ENCODE measurements at places on chromosomes 3 and 15.
A peak's percentile ranks its signal among the peaks of the same experiment; 100 is the strongest.

DNA sequence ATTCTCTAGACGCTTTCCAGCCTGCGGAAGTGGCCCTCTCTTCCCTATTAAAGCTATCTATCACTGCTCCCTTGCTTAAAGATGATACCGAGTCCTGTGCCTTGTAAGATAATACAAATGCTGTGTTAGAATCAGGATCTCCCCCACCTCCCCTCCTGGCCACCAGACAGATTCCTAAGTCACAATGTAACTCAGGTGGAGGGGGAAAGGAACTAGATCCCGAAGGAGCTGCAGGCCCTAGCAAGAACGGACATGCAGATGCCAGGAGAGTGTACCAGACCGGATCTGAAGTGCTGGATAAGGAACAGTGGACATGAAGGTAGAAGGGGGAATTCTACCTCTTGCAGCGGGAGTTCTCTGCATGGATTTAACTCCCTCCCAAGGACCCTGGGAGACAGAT is 230.7 kb upstream of the LYSMD4 start:
- DNase-seq = no peak

DNA sequence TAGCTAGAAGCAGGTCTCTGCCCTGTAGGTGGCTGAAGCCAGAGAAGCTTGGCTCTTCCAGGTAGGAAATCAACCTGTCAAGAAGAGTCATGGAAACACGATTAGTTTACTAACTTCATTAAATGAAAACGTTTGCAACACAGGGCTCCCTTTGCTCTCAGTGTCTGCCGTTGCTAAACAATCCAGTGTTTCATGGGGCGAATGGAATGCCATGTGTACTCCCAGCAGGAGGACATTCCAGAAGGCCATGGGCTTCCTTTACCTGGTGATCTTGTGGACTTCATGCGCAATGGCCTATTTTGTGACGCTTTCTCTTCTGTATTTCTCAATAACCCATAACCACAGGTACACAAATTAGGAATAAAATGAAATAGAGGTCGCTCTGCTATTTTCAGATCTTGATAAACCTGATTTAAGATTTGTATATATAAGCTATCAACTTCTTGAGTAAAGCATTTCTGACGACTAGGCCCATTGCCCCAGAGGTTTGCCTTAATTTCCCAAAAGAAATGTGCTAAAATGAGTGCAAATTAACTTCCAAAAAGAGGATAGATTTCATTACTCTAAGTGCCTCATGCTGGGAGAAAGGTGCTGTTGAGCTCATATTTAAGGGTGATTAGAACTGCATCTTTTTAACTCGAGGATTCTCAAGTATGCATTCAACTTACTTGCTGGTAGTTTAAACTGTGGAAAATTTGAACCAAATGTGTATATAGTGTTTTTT is 171.0 kb downstream of the EPHA3 start:
- DNase-seq = no peak

GRCh38 chr15:53831907-53832770 is 72.7 kb upstream of the WDR72 start:
- DNase-seq = no peak

- DNase-seq = no peak
Measured at GRCh38 chr3:157445857-157446256, 9.2 kb downstream of the PTX3 start.

DNA sequence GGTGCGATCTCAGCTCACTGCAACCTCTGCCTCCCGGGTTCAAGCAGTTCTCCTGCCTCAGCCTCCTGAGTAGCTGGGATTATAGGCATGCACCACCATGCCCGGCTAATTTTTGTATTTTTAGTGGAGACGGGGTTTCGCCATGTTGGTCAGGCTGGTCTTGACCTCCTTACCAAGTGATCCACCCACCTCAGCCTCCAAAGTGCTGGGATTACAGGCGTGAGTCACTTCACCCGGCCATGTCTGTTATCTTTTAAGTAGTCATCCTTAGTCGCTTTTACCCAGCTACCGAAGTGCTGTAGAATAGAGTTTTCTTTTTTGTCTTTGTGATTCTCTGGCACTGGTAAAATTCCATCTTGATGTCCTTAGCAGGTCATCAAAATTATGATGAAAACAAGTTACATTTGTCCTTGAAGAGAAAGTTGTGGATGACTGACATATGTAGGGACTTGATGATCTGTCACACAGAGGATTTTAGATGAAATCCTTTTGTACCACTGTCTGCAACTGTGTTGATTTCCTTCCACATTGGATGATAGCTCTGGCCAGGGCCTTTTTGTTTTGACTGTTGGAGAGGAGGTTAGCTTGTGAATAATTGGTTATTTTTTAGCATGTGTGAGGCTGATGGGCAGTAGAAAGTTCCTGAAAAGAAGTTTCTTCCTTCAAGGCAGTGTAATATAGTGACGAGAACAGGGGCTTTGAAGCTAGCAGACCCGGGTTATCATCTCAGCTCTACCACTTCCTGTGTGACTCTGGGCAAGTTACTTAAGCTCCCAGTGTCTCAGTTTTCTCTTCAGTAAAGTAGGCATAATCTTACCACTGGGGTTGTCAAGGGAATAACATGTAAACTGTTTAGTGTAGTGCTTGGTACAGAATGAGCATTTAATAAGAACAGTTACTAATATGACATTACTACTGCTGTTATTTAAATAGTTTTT is 18.8 kb downstream of the ATG7 start:
- no peak for DNase-seq

DNA sequence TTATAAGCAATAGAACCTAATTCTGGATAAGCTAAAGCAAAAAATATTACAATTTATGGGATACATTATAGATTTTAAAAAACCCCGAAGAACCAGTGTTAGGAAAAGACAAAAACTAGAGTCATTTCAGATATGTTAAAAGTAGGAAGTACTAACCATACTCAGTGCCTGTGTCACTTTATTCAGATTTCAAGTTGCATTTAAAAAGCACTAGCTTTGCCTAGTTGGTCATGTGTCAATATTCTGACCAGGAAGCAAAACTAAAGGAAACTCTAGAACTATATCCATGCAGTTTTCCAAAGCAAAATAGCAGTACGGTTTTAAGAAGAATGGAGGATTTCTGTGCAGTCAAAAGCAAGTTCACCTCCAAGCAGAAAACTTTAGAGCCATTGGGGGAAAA is 88.4 kb downstream of the RAP2B start:
- no peak for DNase-seq

DNA sequence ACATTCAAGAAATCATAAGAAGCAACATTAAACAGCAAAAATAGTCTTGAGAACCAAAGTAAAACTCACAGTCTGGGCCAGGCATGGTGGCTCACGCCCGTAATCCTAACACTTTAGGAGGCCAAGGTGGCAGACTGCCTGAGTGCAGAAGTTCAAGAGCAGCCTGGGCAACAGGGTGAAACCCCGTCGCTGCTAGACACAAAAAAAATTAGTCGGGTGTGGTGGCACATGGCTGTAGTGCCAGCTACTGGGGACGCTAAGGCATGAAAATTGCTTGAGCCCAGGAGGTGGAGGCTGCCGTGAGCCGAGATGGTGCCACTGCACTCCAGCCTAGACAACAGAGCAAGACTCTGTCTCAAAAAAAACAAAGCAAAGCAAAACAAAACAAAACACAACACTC is 117.7 kb upstream of the GOLGA6L6 start:
- DNase-seq = no peak

DNA sequence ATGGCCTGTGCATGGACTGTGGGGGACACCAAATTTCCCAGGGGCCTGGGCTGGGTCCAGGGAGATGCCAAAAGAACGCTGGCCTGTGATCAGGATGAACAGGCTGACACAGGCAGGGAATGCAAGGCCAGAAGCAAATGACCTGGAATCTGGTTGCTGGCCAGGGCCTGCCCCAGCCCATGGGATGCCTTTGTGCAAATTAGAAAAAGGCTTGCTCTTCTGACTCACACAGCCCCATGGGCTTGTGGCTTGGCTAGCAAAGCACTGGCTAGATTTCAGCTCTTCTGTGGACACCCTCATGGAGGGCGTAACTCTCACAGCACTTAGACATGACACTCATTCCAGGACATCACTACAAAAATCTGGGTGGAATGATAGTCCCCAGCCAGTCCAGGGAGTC is 356.0 kb downstream of the SHQ1 start:
- DNase-seq = no peak

DNA sequence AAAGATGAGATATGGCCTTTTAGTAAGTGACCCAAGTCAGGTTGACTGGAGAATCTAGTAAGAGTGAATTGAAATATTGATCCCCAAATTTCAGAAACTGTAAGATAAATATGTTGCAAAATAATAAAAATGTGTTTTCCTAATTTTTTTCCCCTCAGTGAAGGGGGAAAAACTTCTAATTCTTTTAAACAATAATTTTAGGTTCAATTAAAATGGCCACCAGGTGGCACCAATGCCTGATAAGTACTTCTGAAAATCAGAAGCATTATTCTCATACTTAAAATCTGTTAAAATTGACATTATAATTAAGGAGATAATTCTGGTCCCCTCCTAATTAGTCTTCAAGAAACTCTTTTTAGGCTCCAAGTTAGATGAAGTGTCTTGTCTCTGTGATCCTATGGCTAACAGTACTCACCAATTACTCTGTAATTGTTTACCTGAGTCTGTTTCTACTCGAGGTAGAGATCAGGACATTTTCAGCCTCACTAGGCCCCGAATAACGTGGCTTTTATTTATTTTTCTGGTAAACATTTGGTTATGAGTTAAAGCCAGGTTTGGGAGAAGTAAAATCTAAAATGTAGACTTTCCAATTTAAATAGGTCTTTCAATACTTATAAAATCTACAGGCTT is 52.6 kb downstream of the NMD3 start:
- peak; percentile 9 for DNase-seq

DNA sequence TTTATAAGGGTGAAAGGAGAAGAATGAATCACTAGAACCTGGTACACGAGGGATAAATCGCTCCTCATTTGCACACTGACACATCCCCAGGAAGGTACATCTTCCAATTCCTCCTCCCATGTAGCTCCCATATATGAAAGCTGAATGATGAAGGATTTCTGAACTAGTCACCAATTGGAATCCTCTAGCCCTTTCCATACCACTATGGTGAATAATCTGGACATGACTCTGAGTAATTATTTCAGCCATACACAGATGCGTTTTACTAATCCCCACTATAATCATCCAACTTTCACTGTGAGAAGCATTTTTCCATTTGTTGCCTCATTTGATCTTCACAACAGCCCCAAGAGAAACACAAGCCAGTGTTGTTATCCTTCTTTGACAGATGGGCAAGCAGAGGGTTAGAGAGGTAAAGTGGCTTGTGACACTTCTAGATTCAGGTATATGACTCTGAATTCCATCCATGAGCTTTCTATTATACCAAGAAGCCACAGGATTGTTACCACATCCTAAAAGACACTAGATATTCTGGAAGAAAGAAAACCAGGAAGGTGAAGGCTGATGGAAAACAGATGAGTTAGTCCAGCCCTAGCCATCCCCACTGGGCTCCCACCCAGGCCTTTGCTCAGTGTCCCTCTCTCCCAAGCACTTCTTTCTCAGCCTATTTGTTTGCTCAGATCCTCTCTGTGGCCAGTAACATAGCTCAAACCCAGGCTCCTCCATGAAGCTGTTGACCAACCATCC is 22.2 kb upstream of the BCL6 start:
- DNase-seq = no peak

DNA sequence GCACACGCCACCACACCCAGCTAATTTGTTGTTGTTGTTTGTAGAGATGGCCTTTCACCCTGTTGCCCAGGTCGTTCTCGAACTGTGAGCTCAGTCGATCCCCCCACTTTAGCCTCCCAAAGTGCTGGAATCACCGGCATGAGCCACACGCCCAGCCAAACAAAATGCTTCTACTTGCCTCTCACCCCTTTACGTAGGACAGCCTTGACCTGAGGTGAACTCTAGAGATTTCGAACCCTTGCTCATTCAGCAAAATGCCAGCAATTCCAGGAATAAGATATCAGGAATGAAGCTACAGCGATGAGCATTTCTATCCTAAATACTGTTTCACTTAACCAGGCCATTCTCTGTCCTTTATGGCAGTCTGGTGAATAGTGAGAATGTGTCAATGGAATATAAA is 135.0 kb downstream of the LRRK1 start:
- no peak for DNase-seq

DNA sequence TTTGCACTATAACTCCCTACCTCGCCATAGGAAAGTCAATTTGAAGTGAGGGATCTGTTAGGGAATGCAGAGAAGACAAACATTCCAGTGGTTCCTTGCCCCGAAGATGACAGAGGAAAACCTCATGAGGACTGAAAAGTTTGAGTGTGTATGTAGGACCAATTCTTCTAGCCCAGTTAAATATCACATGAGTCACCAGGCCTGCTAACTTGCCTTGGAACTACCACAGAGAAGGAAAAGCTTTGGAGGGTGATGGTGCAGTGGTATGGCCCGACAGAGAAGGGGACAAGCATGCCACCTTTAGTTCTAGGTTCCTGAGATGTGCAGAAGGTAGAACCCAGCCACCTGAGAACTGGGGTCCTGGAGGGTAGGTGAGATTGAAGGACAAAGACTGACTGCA is 2.6 kb upstream of the UPK1B start:
- no peak for DNase-seq

- DNase-seq = no peak
Measured at GRCh38 chr15:37112171-37112570, 11.8 kb upstream of the MEIS2 start.

- no peak for DNase-seq
Measured at GRCh38 chr3:141426404-141427034, 58.2 kb downstream of the ZBTB38 start.

GRCh38 chr3:88912294-88912877 is 195.0 kb upstream of the EPHA3 start:
- DNase-seq = peak; percentile 19

- DNase-seq = no peak
Measured at GRCh38 chr3:14201940-14202684, 23.5 kb downstream of the LSM3 start.

DNA sequence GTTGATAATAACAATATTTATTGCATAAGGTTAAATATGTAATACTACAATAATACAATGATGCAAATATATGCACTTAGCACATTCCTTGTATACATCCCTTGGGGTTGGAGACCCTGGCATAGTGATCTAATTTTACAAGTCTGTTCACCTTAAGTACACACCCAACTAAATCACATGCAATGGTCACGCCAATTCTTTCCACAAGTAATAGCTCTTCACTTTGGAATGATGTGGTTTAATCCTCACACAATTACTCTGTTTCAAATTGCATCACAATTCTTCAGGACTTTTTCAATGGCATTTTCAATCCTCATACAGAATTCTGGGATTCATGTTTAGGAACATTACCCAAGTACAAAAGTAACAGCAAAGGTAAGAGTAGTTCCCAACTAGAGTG is 27.3 kb upstream of the SPRED1 start:
- DNase-seq = no peak

DNA sequence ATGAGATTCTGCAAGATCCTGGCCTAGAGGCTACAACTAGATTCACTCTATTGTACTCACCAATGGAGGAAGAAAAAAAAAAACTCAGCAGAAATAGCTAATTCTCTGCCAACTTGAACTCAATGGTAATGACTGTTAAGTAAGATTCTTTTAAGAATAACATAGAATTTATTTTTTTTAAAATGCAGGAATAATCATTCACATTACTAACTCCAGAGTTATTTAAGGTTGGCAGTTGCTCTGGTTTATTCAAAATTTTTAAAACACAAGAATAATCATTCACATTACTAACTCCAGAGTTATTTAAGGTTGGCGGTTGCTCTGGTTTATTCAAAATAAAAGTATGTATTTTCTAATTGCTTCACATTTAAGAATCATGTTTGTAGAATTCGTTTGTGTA is 1071.9 kb downstream of the IGSF11 start:
- no peak for DNase-seq
